ENCODE measurements at places on chromosomes 11 and 22.

DNA sequence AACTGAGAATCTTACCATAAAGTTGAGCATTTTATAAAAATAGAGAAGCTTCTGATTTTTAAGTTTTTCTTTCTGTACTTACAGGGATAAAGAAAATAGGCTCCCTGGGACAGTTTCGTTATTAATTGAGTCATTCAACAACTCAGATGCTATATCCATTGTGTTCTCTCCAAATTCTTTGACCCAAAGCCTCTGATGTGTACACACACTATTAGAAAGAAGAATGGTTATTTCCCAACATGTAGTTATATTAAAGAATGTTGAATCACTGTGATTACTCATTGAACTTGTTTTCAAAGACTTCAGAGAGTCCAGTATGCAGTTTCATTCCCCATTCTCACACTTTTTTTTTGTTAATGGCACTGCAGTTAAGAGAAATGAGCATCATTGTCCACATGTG is 734.3 kb upstream of the ARHGAP42 start:
- no peak for DNase-seq

GRCh38 chr11:115170133-115170815 is 333.9 kb downstream of the CADM1 start:
- no peak for DNase-seq

GRCh38 chr22:37428649-37429586 is 1.6 kb upstream of the ELFN2 start:
- DNase-seq, result peak; percentile 52

- DNase-seq, result no peak
These were observed 44.6 kb downstream of the MYH9 start for GRCh38 chr22:36343070-36343719.

DNA sequence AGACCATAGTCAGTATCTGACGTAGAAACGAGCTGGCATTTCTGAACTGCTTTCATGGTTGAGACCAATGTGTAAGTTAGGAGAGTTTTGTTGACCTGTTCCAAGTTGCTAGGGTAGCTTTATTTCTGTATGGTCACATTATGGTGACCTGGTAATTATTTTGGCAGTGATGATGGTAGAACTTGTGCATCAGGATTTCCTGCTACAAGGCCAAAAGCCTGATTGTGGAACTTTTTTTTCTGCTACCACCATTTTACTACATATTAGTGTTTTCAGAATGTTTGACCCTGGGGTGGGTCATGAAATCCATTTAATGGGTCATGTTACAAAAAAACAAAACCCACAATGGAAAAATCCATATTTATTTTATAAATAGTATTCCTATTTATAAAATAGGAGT is 18.9 kb downstream of the FBXO7 start:
- DNase-seq, result no peak

DNA sequence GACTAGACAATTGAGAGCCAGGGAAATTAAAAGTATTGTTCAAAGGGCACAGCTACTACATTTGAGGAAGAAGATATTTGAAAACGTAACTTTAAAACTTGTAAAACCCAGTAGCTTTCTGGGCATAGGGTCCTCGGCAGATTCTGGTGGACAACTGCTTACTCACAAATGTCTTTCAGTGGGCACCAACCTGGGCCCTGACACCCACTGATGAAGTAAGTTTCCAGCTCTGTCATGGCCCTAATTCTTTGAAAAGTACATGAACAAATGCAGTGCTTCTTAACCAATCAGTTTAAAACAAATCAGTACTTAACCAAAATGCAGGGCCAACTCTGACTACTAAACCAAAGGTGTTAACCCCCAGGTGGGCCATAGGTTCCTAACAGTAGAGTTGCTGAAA is 1170.1 kb downstream of the LRRC4C start:
- no peak for DNase-seq

DNA sequence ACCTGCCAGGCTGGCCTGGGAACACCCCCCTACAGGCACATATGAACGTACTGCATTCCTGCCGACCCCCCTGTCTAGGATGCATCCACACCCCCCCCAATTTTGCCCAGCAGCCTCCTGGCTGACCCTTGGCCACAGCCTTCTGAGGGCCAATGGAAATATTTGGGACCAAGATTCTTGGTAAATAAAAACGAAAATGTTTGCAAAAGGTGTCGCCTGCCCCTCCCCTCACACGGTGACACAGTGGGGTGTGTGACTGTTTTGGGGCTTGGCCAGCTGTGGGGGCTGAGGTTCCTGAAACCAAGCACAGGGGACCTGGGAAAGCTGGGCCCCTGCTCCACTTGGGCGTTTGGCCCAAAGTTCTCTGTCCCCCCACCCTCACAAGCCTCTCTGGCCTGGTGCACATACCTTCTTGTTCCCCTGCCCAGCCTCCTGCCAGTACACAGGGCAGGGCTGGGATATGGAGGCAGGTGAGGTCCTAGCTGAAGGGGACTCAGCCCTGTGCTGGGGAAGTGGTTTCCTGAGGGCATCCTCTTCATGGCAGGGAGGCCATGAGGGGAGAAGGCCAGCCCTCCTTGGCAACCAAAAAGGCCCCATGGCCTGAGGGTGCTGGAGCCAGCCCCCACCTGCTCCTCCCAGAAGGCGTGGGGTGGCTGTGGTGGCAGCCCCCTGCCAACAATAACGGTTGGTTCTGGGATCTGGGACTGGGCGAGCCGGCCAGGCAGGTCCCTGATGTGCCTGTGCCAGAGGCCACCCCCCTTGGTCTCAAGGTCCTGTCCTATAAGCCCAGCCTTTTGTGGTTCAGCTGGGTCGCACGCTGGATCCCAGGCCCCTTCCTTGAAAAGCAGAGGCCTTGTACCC is 2.1 kb upstream of the CRACR2B start:
- DNase-seq, result no peak

DNA sequence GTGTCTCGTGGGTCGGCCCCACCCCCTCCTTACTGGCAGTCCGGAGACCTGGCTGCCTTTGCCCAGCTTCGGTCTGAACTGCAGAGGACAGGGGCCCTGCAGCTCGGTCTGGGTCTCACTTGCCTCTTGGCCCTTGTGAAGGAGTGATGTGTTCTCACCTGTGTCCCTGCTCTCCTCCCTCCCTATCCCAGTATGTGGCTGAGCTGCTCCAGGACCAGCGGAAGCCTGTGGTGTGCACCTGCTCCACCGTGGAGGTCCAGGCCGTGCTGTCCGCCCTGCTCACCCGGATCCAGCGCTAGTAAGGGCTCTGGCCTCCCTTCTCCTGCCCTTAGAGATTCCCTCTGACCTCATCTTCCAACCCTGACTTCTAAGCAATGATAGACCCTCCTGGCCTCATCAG is 35.7 kb upstream of the RAB1B start:
- no peak for DNase-seq

GRCh38 chr11:270451-271318 is 7.5 kb upstream of the NLRP6 start:
- DNase-seq, result peak; percentile 8

Data from stimulated activated naive CD8-positive, alpha-beta T cell treated with anti-CD3 and anti-CD28 coated beads, Interleukin-15, amount 100 ng/mL, for 72 hours (primary cell).